Stimulated activated CD4-positive, alpha-beta T cell treated with anti-CD3 and anti-CD28 coated beads, Interleukin-1b, Interleukin-23, amount 100 ng/mL, for 1 hour (primary cell): ENCODE measurements at places on chromosomes 7 and 10.

GRCh38 chr10:14322526-14323188 is 8.1 kb downstream of the FRMD4A start:
- no peak for DNase-seq

DNA sequence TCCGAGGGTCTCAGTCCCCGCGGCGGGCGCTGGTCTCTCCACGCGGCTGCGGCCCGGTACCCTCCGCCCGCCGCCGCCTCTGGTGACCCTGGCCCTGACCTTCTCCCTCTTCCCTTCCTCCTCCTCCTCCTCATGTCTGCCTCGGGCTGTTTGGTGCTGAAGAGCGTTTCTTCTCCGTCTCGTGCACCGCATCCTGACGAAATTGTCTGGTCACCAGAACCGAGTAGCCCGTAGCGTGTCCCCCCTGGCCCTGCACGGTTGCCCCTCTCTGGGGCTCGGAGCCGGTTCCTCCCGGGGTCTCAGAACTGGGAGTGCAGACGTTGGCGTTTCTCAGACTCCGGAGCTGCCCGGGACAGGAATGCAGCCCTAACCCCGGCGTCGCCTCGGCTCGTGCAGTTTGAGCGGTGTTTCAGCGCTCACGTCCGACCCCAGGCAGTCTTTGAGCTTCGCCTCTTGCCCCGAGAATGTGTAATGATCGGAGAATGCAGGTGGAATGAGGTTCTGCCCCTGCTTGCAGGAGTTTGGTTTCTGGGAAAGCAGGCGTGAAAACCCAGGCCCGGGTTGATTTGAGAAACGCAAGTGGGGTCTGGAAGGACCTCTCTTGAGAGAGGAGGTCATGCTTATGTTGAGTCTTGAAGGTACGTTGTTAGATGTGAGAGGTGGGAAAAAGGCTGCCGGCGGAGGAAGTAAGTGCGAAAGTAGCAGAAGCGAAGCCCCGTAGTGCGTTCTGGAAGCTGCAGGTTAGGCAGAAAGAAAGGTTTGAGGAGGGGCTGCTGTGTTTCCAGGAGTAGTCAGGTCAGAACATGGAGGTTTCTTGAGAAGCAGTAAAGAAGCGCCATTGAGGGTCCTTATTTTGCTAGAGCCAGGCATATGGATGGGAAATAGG is 743 bp downstream of the RBM17 start:
- DNase-seq = no peak

- no peak for DNase-seq
Measured at GRCh38 chr7:141251957-141252356, 178.1 kb downstream of the TMEM178B start.

- DNase-seq = no peak
Measured at GRCh38 chr10:18689498-18689897, 30.3 kb downstream of the ARL5B start.

DNA sequence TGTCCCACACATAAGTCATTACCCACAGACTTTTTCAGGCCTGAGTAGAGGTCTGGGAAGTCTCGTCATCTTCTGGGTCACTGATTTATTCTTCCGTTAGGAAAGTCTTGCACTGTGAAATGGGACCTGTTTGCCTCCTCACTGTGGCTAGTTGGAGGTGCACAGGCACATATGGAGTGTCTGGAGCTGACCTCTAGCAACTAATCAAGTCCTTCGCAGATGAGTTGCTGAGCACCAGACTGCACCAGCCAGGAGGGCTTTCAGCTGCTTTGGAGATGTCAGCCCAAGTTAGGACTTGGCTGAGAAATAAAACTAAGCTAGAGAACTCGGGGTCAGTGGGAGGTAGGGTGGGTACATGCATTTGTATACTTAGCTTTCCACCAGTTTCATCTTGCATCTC is 578.0 kb downstream of the GRID1 start:
- no peak for DNase-seq

DNA sequence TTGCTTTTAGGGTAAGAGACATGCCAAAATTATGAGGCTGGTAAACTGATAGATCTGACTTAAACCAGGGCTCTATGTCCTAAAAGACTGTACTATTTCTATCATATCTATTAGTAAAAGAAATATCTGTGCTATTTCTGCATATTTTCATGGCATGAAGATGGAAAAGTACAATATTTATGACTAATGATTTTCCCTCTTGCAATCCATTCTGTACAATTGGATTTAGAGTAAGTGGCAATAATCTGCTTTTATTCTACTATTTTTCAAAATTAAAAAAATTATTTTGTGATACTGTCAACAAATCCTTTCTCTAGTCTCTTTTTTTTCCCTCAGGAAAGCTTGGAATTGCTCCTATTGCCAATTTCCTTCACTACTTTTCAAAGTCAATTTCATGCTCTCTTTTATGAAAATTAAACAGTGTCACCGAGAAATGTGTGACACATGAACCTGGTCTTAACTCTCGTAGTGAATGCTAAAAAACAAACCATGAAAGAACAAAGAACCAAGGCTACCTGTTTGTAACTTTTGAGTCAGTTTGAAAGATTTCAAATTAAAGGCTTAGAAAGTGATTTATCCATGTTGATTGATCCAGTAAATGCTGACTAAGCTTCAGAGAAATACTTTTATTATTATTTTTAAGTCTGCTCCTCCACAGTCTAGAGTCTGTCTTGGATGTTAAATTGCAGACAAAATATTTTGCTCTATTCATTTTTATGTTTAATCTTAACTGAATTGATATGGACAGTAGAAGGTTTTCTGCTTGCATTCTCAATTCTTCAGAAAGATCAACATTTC is 262.7 kb upstream of the CHRM2 start:
- no peak for DNase-seq

GRCh38 chr10:50469778-50470193 is 154.0 kb downstream of the SGMS1 start:
- DNase-seq = no peak

DNA sequence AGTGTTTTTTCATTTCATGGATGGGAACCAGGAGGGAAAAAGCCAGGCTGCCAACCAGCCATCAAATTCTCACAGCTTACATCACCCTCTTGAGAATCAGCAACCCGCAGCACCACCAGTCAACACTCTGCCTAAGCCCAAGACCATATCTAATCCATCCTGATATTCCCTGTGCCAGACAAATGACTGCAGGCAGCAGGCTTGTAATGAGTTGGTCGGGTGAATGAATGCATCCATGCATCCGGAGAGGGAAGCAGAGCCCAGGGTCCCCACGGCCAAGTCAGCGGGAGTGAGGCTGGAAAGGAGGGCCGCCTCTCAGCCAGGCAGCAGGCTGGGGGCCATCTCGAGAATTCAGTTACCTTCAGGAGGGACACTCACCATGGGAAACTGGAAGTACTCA is 46.9 kb downstream of the SLIT1 start:
- DNase-seq = no peak

- no peak for DNase-seq
Measured at GRCh38 chr7:117045927-117046710, 92.8 kb downstream of the ST7 start.

GRCh38 chr10:16943295-16944285 is 126.4 kb upstream of the RSU1 start:
- DNase-seq = no peak

DNA sequence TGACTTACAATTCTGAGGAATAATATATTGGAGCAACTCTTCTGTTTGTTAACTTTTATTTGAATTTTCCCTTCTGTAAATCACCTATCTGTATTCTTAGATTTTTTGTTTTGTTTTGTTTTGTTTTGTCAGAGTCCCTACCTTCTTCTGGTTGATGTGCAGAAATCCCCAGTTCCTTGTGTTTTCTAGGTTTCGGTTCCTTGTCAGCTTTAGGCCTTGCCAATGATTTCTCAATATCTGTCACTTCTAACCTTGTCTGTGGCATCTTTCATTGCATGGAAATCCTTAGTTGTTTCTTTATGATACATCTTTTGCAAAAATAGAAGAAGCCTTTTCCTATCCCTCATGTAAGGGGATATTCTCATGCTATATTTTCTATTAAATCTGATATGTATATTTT is 21.7 kb upstream of the ST8SIA6 start:
- no peak for DNase-seq

DNA sequence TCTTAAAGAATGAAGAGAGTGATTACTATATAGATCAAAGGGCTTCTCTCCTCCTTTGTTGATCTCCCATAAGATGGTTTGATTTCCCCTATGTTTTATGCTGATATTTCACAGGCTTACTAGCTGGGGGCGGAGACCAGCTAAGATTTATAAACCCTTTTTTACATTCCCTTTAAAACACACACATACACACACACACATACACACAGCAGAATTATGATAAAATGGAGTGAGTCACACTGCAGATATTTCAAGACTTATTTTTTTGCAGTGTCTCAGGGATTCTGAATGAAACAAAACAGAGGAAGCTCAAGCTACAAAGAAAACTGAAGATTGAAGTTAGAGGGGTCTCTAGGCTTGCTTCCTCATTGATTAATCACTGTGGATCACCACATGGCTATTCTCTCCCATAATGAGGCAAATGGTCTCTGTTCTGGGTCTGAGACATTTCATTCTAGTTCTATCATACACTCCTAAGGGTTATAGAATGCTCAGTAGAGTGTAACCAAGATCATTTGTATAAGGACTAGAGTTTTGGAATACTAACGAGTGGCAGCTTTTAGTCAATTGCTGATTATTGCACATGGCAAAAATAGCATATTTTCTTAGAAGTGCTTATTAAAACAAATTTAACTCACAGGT is 18.6 kb downstream of the INA start:
- no peak for DNase-seq

- no peak for DNase-seq
Measured at GRCh38 chr10:4141471-4141870, 356.5 kb upstream of the KLF6 start.

DNA sequence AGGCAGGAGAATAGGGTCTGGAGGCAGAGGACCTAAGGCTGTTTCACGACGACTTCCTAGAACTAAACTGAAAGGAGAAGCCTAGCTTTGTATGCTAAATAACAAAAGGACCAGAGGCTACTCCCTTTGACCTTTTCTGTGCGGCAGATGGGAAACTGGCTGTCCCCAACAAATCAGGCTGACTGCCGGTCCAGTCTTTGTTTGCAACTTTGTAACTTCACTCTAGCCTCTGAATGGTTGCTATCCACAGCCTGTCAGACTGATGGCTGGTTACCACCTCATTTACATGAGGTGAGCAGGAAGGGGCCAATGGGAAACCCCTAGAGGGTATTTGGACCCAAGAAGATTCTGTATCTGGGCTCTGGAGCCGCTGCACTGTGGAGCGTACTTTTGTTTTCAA is 132.6 kb upstream of the SHH start:
- DNase-seq = no peak

GRCh38 chr7:79046061-79046460 is 407.4 kb downstream of the MAGI2 start:
- DNase-seq = no peak

GRCh38 chr10:70270952-70271351 is 12.9 kb downstream of the NPFFR1 start:
- no peak for DNase-seq

DNA sequence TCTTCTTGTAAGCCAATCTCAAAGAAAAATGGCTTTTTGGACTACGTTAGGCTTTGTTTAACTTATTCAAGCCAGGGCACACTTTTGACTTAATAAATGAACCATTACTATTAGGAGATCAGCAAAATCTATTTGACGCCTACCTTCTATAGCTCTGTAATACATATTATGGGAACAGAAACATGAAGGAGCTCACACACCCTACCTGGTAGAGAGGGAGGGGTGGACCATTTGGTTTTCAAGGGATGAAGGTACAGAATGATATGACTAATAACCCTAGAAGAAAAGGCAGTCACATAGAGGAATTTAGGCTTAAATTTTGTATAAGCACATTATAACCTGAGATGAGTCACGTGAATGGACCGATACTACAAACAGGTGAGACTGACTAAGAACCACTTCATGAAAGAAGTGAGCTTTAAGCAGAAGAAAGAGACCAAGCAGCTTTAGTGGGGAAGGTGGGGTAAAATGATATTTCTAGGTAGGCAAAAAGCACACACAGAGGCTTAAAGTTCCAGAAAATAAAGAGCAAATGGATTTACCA is 106.8 kb upstream of the CTTNBP2 start:
- no peak for DNase-seq

DNA sequence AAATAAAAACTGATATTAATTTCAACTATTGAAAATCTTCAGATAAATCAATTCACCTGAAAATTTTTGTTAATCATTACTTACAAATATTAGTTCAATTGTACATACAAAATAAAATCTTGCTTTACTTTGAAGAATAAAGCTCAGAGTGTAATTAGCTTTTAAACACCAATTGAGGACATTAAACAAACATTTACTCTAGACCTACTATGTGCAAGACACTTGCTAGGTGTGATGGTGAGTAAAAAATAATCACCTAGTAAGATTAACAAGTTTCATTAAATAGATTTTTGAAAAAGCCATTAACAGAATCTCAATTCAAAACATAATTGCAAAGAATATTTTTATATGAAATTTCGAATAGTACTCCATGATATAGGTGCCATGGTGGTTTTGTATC is 3.9 kb upstream of the MLLT10 start:
- DNase-seq = no peak

- DNase-seq = no peak
Measured at GRCh38 chr7:98137134-98137825, 30.6 kb downstream of the LMTK2 start.

GRCh38 chr10:22344781-22345300 is 455 bp upstream of the SPAG6 start:
- no peak for DNase-seq
